Gastrocnemius medialis (tissue), 4 donors: ENCODE measurements at places on chromosomes 2 and 18. TPM values are rescaled to one million over a fixed set of nuclear protein-coding genes. Genes with fewer than 3 reads are reported as not detected.

COLEC11 gene
- total RNA-seq, result not detected

DHRS9 gene
- not detected for total RNA-seq

CLEC4F gene
- not detected for total RNA-seq

SCYGR4 gene
- total RNA-seq, result not detected

NTSR2 gene
- not detected for total RNA-seq
